ENCODE measurements at places on chromosomes 2 and 18.
A peak's percentile ranks its signal among the peaks of the same experiment; 100 is the strongest.

DNA sequence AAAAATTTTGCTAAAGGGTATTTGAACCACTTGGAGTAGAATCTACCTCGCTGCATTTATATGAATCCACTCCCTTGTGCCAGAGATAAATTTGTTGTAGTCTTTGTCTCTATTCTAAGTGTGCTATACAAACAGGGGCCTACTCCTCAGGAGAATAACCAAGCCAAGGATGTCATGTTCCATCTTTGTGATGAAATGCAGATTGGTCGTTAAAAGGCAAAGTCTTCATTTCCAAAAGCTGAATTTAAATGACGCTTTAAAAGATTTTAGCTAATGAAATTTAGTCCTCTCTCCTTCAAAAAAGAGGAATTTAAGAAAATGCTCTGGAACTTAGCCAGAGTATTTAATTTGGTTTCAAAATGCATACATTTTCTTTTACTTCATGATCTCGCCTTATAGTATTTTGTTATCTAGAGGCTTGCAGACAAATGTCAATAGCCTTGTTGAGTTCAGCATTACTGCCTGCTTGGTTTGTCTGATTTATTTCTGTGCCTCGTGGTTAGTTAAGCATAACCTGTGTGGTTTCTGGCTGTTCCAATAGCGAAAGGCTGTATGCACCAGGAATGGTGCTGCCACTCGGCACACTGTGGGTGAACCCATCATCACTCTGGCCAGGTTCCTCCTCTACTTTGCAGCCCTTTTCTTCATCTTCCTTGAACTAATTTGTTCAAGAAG is 417.6 kb downstream of the ZNF521 start:
- no peak for DNase-seq

GRCh38 chr18:48136051-48136826 is 205.8 kb upstream of the SMAD2 start:
- DNase-seq, result no peak

- DNase-seq, result no peak
These were observed 135.1 kb downstream of the GFPT1 start for GRCh38 chr2:69251943-69252342.

DNA sequence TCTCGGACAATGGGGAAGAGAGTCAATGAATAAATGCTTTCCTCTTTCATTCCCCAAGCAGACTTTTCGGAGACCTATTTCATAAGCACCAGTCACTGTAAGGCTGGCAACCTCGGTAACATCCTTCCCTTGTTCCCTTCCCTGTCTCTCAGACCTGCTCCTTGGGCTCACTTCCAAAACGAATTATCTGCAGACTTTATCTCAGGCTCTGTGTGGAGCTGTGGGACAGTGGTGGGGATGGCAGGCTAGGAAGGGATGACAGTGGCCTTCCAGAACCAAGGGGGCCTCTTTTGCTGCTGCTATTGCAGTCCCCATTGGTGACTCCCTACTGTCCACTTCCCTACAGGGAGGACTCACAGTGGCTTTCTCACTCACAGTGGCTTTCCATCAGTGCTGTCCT is 185.6 kb upstream of the MEX3C start:
- DNase-seq, result no peak

GRCh38 chr18:46559946-46560670 is 96.9 kb downstream of the LOXHD1 start:
- DNase-seq, result no peak

GRCh38 chr2:138125306-138126288 is 161.3 kb downstream of the HNMT start:
- no peak for DNase-seq

DNA sequence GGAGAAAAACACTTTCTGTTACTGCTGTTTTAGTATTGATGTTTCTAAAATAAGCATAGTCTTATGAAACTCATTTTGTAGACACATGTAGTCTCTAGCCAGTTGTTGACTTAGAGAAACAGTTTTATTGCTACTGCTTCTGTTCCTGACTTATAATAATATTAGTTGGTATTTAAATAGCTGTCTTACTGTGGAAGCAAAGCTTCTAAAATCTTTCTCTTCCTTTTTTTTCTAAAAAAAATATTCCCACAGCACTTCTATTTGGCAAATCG is 121.8 kb downstream of the MTX2 start:
- DNase-seq, result no peak

DNA sequence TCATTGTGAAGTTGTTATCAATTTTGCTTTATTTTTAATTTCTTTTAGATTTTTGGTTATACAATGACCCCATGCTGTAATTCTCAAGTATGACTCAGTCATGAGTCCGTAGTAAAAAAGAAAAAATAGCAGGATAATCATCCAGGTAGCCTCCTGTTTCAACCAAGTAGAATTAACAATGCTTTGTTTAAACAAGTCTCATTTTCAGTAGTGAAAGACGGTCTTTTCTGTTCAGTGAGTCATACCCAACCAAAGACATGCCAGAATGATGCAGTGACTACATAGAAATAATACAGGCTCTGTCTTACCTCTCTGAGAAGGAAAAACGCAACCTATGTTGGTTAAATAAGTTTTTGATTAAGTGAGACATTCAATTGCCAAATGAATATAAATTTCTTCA is 67.8 kb upstream of the DSC1 start:
- no peak for DNase-seq

GRCh38 chr18:55863876-55864275 is 275.9 kb upstream of the TCF4 start:
- no peak for DNase-seq

DNA sequence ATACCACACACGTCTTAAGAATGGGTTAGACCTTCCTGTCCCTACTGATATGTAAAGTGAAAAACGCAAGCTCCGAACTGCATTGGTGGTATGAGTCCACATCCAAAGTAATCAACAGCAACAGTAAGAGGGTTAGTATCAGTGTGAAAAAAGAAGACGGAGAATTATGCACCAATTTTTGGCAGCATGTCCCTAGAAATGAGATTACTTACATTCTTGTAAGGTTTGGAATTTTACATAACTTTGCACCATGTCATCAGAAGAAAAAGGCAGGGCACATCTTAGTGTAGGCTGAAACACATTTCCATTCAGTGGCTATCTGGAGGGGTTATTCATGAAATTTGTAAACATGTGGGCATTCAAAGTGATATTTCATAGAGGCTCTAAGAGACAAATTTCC is 88.2 kb downstream of the LONRF2 start:
- no peak for DNase-seq

DNA sequence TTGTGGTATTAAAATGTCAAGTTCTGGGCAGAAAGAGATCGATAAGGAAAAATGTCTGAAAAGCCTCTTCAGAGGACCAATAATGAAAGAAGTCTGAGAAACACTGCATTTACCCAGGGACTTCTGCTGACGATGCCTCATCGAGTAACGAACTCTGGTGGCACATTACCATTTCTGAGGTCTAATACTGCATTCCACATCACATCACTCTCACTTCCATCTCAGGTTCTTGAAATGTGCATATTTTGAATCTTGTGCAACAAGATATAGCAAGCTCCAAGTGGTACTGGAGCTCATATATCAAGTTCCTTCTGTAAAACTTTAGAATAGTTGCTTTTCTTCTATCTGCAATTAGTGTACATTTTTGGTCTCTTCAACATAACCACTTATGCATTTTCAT is 619.1 kb upstream of the DDX18 start:
- DNase-seq, result no peak

- DNase-seq, result no peak
These were observed 101.2 kb downstream of the NEB start for GRCh38 chr2:151632993-151633565.

- DNase-seq, result no peak
These were observed 357.2 kb upstream of the EPHA4 start for GRCh38 chr2:221929259-221929658.

DNA sequence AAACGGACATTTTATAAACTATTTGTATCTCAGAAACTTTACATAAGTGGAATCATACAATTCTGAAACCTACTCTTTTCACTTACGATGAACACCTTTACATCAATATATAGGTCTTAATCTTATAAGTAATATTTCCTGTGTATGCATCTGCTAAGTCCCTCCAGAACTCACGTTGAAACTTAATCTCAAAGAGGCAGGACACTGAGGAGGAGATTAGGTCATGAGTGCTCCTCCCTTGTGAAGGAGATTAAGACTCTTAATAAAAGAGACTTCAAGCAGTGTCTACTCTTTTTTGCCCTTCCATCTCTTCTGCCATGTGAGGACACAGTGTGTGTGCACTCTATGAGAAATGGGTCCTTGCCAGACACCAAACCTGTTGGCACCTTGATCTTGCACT is 94.7 kb upstream of the CDKL4 start:
- DNase-seq, result no peak

DNA sequence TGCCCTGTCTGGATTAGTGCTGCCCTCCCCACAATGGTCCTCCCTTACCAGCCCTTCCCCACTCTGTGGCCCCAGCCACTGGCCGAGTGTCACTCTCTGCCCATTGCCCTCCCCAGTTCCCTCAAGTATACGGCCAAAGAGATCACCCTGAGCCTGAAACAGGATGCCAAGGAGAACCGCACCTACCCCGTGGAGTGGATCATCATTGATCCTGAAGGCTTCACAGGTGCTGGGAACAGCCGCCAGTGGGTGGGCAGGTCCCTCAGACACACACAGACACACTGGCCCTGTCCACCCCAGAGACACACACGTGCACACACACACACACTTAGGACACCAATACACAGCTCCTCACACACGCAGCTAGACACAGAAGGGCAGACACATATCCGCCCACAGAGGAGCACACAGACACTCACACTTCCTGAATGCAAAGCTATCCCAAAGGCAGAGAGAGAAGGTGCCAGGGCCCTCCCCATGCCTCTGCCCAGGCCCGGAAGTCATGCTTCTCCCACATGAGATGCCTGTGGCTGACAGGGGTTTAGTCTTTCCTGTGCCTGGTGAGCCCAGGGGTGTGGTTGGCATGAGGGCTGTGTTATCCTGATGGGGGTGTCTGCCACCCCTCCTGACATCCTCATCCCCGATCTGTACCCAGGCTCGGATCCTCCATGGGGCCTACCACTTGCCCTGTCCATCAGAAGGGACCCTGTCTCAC is 2.9 kb downstream of the CHRND start:
- DNase-seq, result no peak

DNA sequence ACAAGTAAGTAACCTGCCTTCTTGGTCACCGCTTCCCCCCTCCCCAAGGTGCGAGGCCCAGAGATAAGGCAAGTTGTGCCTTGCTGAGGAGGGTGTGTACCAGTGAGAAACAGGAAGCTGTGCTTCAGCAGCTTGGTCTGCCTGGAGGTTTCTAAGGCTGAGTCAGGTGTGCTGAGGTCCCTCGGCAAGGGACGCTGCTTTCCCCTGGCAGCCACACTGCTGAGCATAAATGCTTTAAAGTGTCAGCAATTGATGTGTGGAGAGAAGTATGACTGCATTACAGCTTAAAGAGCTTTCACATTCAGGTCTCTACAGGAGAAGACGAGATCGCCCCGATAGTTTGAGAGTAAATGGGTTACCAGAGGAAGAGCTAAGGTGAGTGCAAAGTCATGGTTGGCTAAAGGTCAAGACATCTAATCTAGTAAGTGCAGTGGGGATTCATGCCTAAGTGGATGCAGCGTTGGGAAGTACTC is 86.9 kb downstream of the LIMS1 start:
- DNase-seq, result peak; percentile 70

GRCh38 chr2:117170897-117171296 is 643.6 kb upstream of the DDX18 start:
- no peak for DNase-seq

- no peak for DNase-seq
These were observed 120.3 kb downstream of the MEP1B start for GRCh38 chr18:32310101-32310500.

DNA sequence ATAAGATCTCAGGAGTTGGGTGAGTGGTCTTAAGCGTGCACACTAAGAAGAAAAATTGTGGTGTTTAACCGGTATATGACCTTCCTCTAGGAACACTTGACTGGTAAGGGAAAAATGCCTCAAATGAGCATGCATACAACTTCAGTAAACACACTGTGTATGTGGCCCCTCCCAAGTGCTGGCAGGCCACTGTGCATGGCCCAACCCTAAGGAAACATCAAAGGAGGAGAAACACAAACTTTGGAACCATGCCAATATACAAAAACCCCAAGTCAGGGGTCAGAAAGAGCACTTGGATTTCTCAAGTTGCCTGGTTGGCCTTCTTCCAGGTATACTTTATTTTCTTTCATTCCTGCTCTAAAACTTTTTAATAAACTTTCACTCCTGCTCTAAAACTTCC is 308.9 kb upstream of the LRRTM4 start:
- no peak for DNase-seq

GRCh38 chr2:238898534-238899281 is 50.8 kb downstream of the TWIST2 start:
- DNase-seq, result no peak

GRCh38 chr2:211837206-211837605 is 701.4 kb downstream of the ERBB4 start:
- DNase-seq, result no peak

GRCh38 chr18:22355598-22355997 is 62.1 kb downstream of the CTAGE1 start:
- DNase-seq, result no peak

DNA sequence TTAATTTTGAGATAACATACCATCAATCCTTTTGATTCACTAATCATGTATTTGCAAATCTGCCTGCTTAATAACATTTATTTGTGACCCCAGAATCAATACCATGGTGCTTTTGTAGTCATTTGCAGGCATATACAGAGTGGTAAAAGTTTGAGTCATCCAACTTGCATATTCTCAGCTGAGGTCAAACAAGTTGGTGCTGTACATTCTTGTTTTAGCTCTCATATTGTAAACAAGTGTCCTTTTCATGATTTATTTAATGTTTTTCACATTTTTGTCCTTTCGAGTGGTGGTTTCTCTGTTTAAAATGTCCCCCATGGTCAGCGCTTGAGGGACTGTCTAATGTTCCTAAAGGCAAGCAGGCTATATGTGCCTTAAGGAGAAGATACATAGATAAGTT is 17.5 kb downstream of the RAB27B start:
- DNase-seq, result no peak

- no peak for DNase-seq
These were observed 100.6 kb upstream of the ITGA4 start for GRCh38 chr2:181356526-181357130.

- DNase-seq, result no peak
These were observed 37.7 kb upstream of the MAT2A start for GRCh38 chr2:85501248-85501647.

DNA sequence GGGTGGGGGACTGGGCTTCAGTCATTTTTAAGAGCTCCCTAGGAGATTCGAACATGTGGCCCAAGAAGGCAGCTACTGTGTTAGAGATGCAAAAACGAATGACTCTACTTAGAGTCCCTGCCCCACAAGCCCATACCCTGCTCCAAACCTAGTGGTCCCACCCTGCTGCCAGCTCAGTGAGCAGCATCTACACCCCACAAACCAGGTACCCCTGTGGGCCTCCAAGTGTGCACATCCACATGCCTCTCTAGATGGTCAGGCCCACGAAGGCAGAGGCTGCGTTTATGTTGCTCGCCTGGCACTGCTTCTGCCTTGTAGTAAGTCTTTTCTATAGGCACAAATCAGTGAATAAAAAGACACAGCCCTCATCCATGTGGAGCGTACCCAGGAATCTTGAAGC is 112.6 kb downstream of the PDCL3 start:
- no peak for DNase-seq

DNA sequence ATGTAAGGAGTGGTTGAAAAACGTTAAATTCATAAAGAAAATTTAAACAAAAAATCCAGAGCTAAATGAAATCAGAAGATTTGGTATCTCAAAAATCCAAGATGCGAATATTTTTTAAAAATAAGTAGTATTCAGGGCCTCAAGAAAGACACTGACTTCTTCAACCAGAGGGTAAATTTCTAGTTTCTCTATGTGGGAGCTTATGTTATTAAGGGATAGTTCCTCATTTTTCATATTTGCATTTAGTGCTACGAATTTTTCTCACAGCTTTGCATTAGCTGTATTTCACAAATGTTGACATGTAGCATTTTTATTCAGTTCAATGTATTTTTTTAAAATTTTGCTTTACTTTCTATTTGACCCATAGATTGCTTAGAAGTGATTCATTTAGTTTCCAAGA is 454.7 kb downstream of the CBLN2 start:
- no peak for DNase-seq

Measured in stimulated activated CD4-positive, alpha-beta T cell treated with anti-CD3 and anti-CD28 coated beads, Interleukin-2, amount 100 ng/mL, for 4 hours (primary cell).